ENCODE measurements at places on chromosomes 1 and 21.

DNA sequence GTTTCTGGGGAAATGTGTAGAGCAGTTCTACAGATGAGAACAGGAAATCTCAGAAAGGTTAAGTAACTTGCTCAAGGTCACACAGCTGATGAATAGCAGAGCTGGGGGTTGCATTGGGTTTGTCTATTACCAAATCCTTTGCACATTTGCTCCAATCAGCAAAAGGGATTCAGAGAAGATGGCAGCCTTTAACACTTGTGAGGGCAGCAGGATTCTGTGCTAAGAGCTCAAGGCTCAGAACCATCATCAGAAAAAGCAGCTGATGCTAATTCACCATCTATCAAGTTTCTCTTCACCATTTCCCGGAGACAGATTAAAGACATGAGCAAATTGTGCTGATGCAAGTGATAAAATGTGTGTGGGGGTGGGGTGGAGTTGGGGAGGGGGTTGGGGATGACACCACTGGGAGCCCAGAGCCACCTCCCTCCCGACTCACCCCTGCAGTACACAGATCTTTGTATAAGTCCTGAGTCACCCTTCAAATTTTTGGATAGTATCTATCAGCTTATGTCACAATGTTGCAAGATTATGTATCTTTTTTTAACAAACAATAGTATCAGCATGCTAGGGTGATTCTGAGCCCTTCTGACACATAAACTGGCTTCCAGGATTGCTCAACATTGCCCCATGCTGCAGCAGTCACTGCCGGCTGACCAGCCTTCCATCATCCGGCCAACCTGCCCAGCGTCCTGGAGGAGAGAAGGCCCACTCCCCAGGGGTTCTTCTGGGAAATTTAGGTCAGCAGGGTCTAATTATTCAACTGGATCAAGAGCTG lies 2.8 kb upstream of the SPSB1 start:
- DNase-seq: no peak

- DNase-seq: no peak
Measured at GRCh38 chr1:44101328-44101727, 17.3 kb upstream of the KLF17 start.

GRCh38 chr1:29550119-29550841 lies 314.0 kb downstream of the PTPRU start:
- no peak for DNase-seq

- peak; percentile 85 for DNase-seq
Measured at GRCh38 chr1:205523891-205524793, 19.7 kb downstream of the CDK18 start.

DNA sequence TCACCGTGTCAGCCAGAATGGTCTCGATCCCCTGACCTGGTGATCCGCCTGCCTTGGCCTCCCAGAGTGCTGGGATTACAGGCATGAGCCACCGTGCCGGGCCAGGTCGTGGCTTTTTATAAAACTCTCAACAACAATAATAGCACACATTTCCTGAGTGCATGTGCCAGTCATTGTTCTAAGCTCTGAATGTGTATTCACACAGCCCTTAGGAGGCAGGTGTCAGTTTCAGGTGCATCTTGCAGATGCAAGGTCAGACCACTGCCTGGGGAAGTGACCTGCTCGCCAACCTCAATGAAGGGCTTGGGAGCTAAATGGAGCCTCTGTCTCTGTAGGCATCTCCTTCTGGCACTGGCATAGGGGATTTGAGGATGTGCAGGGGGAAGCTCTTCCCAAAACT lies 1.6 kb upstream of the LEFTY2 start:
- DNase-seq: no peak

DNA sequence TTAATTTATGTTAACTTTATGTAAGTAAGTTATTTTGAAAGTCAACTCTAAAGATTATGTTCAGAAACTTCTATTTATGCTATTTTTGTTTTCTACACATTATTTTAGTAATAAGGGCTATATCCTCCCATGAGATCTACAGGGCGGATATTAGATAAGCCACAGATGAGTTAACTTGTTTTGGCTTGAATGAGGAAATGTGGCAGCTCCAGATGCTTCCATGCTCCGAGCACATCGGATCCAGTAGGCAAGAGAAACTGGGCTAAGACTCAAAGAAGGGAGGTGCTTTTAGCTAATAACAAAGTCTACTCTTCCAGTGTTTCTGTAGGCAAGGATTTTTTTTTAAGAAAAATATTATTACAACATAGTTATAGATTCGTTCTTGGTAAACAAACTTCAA lies 20.0 kb upstream of the LAMC1 start:
- no peak for DNase-seq

- no peak for DNase-seq
Measured at GRCh38 chr1:242585616-242586359, 61.3 kb upstream of the PLD5 start.

GRCh38 chr1:9302745-9303524 lies 10.2 kb downstream of the SPSB1 start:
- DNase-seq: peak; percentile 40

- DNase-seq: no peak
Measured at GRCh38 chr1:1065265-1065939, 8.7 kb downstream of the RNF223 start.

GRCh38 chr1:45721207-45721606 lies 29.2 kb downstream of the IPP start:
- DNase-seq: no peak

GRCh38 chr1:116891396-116892079 lies 18.2 kb upstream of the PTGFRN start:
- no peak for DNase-seq

- DNase-seq: no peak
Measured at GRCh38 chr1:8763888-8764287, 53.6 kb downstream of the RERE start.

DNA sequence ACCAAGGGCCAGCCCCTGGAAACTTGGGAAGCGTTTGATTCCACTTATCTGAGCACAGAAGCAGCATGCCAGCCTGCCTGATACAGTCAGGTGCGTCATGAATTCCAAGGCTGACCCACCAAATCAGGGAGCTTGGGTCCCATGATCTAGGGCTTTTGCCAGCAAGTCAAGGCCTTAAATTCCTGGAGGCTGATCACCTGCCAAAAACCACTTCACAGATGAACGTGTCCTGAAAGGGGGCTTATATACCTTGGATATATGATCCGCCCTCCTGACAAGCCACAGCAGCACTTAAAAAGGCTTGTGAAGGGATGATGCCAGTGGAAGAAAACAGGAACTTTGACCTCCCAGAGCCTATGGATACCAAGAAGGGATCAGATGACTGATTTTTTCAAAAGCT lies 24.0 kb upstream of the CLIC6 start:
- no peak for DNase-seq

Data from BE2C (cell line).